Amniotic epithelial cell (primary cell): ENCODE measurements at places on chromosomes 5 and 9.

DNA sequence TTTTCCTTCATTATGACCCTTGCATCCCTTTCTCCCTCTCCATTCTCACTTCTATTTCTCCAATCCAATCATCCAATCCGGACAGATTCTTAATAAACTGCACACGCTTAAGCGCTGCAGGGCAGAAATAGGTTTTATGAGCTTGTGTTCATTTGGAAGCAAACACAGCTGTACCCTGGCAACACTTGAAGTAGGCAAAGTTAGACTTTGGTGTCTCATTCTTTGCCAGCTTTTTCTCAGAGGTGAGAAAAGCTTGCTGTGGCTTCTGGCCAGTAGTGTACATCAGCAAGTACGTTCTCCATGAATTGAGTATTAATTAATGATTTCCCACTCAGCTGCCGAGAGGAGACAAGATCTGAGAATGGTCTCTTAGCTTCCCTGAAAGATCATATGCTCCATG is 88.5 kb downstream of the FBXO4 start:
- no peak for DNase-seq

- DNase-seq: no peak
Observed at GRCh38 chr9:3151672-3152576, 308.0 kb upstream of the PUM3 start.

GRCh38 chr5:163503106-163504078 is 2.0 kb upstream of the MAT2B start:
- DNase-seq: peak; percentile 87

GRCh38 chr5:14545862-14546261 is 35.7 kb upstream of the OTULINL start:
- DNase-seq: no peak

DNA sequence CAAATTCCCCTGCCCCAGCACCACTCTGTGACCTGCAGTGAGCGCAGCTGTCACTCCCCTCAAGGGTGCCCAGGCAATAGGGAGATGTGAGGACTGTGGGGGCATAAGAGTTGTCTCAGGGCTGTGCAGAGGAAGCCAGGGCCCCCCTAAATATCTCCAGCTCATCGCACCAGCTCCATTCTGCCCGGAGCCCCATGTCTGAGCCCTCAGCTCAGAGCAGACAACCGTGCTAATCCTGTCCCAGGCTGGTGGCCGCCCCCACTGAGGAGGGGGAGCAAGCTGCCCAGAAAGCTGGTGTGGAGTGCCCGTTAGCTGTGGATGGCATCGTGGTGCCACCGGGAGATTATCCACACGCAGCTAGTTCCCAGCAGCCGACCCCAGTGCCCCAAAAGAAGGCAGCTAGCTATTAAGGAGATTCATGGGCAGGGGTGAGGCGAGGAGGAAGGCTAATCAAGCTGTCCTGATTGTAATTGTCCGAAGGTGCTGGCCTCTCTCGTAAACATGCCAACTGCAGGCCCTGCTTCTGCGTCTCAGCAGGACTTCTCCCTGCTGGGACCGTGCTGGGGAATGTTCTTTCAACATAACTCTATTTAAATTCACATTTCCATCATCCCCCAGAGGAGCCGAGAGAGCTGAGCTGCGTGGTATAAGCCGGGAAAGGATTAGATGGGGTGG is 17.0 kb upstream of the FIBCD1 start:
- no peak for DNase-seq
